ENCODE measurements at places on chromosomes 1 and 21.

- no peak for DNase-seq
These were observed 78.1 kb upstream of the B3GALT2 start for GRCh38 chr1:193264313-193265065.

DNA sequence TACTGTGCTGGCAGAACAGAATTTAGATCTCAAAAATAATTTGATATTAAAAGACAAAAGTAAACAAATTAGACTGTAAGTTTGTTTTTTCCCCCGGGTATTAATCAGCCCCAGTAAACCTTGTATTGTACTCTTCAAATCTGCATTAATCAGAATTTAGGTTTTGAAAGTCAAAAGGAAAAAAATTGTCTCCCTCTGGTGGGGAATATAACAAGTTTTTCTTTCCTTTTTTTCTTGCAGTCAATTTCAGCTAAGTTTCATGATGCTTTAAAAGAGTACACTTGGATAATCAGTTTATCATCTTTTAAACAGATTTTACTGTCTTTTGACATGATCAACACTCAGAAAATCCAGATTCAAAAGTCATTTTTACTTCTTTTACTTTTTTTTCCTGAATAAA is 134.5 kb upstream of the PKN2 start:
- no peak for DNase-seq

DNA sequence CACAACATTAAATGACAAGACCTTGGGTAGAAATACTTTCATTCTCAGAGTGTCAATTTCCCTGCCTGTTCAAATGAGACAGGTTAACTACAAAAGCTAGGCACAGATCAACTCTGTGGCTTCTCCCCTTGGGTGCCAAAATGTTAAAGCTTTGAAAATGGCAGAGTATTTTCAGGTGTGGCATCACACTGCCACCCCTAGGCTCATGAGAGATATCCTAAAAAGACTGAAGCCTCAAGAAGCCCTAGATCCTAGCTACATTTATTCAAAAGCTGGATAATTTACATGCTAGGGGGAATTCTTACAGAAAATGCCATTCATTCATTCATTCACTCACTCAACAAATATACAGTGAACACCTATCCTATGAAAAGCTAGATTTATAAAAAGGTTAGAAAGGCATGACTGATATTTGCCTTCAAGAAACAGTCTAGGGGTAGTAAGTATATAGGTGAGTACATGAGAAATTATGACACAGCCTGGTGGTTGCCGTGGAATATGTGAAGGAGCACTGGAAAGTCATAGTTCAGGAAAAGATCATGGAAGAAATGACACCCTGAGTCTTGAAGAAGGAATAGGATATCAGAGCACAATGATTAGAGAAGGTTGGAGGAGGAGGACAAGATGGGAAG is 15.9 kb upstream of the RAB4A start:
- DNase-seq = no peak

GRCh38 chr1:26536081-26536480 is 6.5 kb downstream of the RPS6KA1 start:
- DNase-seq = no peak

GRCh38 chr1:210828996-210829596 is 304.9 kb downstream of the KCNH1 start:
- DNase-seq = no peak

DNA sequence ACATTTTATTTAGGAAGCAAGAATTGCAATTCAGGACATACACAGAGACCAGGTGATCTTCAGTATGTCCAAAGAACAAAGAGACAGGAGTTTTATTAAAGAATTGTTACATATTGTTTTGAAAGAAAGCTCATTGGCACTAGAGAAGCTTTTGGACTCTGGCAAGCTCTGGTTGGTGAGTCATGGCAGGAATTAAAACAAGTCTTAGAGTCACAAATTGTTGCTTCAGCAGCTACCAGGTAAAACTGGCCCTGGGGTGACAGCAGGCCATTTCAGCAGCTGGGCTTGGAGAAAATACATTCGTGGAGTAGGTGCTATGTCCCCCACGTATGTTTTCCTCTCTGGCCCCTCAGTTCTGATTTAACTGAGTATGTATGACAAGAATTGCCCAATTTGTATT is 58.8 kb downstream of the MAP3K21 start:
- DNase-seq = no peak

- DNase-seq = no peak
These were observed 10.6 kb downstream of the PARP1 start for GRCh38 chr1:226397011-226397926.

DNA sequence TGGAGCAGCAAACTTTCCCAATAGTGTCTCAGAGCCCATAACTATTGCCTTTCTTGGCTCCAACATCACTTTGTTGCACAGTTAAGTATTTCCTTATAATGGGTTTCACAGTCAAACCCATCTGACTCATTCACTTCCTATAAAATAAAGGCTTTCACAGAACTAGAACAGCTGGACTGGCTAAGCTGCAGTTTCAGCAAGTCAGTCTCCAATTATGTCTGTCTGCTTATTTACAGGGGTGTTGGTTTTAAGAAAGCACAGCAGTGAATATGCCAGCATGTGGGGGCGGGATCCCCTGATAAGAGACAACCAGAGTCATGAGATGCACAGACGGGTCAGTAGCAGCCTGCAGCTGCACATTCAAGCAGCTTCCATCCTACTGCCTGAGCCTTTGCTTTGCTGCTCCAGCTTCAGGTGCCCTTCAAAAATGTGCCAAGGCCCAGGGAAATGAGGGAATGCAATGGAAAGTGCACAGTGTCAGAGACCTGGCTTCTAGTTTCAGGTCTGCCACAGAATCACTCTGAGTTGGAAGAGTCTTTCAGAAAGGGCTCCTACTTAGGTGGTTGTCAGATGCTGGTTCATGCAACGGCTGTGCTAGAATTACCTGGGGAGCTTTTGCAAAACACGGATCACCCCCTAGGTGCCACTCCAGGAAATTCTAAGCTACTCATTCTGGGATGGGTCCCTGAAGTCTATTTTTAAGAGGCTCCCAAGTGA is 24.8 kb downstream of the RNF19B start:
- DNase-seq = no peak

DNA sequence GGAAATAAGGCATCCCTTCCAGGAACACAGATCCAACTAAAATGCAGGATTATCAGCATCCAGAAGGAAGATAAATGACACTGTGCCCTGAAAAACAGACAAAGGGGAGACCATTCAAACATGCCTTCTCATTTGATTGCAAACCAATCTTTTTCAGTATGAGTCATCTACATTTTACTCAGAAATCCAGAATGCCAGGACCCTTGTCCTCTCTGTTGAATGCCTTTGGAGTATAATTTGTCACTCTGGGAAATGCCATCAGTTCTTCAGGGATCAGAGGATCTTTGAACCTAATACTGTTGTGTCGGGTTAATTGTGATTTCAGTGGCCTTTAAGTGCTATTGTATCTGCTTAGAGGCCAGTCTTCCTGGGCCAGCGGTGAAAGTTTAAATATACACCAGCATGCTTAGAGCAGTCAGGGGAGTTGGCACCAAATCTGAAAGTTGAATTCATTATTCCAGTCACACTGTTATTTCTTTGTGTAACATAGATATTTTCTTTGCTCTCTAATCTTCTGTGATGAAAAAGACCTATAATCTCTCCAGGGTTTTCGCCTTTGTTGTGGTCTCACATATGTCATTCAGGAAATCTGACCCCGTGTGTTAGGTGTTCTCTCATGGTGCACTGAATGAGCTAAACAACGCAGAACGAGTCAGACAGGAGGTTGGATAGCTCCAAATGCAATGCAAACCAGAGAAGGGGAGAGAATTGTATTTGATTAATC is 364.8 kb upstream of the SGIP1 start:
- no peak for DNase-seq

- DNase-seq = no peak
These were observed 199.7 kb downstream of the CAMTA1 start for GRCh38 chr1:6984986-6985385.

GRCh38 chr1:220882061-220882891 is 3.0 kb downstream of the HLX start:
- DNase-seq = no peak

DNA sequence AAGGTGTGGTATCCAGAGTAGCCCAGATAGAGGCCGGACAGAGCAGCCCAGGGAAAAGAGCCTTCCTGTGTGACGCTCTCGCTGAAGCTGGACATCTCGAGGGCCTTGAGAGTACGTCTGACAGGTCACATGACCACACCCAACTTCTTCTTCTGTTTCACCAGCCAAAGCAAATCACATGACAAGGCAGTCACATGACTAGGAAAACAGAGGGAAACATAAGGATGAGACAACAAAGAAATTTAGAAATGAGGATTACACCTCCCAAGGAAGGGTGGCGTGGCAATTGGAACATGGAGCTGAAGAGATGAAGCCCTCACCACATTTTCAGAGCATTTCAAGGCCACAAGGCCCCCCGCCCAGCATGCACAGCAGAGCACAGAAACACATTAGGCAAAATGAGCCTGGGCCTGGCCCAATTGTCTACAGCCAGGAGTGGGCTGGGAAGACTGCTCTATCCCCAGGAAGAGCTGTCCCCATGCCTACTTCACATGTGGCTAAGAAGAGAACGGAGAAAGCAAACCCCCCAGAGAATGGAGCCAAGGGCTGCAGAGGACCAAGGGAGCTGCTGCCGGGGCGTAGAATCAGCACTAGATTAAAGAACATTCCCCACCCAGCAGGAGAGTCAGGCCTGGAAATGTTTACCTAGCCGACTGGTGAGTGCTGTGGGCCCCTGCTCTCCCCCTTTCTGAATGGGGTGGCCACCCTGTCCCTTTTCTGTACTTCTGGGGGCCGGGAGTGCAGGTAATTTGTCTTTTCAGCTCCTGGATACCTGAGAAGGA is 305.1 kb downstream of the NPHP4 start:
- no peak for DNase-seq

GRCh38 chr1:224157316-224157715 is 25.7 kb upstream of the DEGS1 start:
- no peak for DNase-seq

- no peak for DNase-seq
These were observed 19.1 kb downstream of the MARCKSL1 start for GRCh38 chr1:32316903-32317277.

DNA sequence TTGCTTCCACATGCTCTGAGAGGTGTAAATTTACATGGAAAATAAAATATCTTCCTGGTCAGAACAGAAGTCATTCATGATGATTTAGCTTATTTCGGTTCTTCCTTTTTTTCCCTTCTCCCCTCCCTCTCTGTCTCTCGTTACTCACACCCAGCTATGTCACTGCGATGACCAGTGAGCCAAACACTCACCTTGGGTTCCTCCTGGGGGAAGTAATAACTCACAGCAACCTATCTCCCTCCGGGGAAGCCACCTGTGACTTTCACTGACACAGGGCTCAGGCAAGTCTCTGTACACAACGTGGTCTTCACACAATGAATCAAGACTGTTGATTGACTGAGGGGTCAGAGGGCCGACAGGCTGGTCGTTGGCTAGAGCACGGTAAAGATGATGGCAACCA is 135.3 kb upstream of the VANGL1 start:
- DNase-seq = no peak

GRCh38 chr1:34779526-34779925 is 1.5 kb upstream of the GJB3 start:
- no peak for DNase-seq

DNA sequence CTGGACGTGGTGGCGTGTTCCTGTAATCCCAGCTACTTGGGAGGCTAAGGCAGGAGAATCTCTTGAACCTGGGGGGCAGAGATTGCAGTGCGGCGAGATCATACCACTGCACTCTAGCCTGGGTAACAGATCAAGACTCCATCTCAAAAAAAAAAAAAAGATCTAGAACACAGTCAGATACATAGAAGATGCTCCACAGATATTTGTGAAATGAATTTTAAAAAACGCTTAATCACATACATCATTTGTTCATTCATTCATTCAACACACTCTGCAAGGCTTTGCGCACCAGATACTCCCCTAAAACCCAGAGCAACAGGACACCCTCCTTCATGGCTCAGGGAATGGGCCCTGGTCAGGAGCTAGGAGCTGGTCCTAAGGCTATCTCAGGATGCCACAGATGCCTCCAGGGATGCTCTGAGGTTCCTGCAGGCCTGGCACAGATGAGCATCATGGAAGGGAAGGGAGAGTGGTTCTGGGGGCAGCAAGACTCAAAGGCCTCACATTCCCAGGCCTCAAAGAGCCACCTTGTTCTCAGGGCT is 6.4 kb downstream of the HSPG2 start:
- no peak for DNase-seq

GRCh38 chr1:204104331-204105130 is 31.6 kb downstream of the SOX13 start:
- DNase-seq = no peak

- no peak for DNase-seq
These were observed 21.4 kb downstream of the SFPQ start for GRCh38 chr1:35171579-35171978.

- DNase-seq = no peak
These were observed 583 bp upstream of the B4GALT3 start for GRCh38 chr1:161177936-161178244.

DNA sequence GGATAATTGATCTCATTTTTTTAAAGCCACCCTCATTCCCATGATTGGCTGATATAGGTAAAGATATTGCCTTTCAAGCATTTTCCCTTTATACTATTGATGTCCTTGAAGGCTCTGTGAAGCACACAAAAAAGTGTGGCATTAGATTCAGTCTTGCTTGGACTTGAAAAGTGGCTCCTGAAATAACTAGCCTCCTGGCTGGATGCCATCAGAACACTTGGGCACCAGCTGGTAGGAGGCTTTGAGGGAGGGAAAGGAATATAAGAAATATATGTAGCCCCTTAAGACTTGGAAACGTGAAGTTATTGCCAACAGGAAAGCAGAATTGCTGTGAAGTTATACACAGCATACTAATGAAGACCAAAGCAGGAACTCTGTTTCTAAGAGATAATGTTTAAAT is 14.1 kb downstream of the MTR start:
- peak; percentile 8 for DNase-seq

DNA sequence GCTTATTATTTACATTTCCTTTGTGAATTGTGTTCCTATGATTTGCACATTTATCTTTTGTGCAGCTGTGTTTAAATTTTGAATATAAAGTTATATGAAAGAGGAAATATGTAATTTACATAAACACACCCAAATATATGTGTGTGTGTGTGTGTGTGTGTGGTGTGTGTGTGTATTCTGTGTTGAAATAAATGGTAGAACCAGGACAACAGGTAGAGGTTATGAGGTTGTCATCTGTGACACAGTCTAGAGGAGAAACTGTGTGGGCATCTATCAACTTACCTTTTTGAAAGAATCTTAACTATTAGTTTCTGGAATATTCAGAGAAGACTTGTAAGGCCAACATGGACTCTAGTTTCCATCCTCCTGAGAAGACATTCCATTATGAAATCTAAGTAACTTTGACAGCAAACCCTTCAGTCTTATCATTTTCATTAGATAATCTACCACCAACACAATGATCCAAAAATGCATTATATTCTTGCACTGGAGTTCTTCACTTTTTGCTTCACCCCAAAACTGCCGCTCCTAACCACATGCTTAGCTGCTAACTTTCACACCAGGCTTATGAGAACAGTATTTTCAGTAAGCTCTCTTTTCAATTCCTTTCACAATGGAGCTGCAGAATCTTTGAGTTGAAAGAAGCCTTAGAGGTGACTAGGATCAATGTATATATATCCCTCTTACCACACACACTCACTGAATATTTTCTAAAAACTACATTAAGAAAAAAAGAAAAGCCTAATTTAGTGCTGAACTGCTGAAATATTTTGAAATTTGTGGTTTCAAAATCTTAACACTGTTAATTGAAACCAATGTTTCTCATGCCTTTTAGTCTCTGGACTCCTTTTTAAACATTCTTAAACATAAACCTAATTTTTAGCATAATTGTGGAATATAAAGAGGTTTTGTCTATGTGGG is 21.8 kb downstream of the PTPRC start:
- DNase-seq = no peak

- no peak for DNase-seq
These were observed 88.4 kb upstream of the PDE4B start for GRCh38 chr1:65704318-65704717.
